ENCODE measurements at places on chromosomes 12 and 14. TPM values are rescaled to one million over a fixed set of nuclear protein-coding genes. Genes with fewer than 3 reads are reported as not detected.

GRCh38 chr12:4214877-4215228, 58.7 kb upstream of the CCND2 start:
- no peak for DNase-seq

DNA sequence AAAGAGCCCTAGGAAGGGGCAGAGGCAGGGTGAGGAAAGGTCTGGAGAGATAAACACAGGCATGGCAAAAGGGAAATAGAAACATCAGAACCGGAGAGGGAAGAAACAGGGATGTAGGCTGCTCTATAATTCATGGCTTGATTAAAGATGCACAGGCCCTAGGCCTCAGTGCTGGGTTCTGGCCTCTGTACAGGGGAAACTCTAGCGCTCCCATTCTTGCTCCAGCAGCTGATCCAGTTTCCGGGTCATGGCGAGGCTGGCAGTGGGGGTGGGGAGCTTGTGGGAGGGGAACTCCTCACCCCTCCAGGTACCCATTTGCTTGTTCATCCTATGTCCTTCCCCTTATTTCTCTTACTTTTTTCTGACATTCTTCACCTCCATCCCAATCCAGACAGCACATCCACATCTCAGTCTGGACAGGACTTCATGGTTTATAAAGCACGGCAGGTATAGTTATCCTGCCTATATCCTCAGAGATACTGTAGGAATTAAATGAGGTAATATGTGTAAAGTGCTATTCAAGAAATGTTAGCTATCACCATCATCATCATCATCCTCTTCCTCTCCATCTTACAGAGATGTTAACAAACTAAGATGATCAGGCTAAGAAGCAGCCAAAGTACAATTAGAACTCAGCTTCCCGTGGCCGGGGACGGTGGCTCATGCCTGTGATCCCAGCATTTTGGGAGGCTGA, 8.0 kb upstream of the GPR84 start:
- DNase-seq, result peak; percentile 68

DNA sequence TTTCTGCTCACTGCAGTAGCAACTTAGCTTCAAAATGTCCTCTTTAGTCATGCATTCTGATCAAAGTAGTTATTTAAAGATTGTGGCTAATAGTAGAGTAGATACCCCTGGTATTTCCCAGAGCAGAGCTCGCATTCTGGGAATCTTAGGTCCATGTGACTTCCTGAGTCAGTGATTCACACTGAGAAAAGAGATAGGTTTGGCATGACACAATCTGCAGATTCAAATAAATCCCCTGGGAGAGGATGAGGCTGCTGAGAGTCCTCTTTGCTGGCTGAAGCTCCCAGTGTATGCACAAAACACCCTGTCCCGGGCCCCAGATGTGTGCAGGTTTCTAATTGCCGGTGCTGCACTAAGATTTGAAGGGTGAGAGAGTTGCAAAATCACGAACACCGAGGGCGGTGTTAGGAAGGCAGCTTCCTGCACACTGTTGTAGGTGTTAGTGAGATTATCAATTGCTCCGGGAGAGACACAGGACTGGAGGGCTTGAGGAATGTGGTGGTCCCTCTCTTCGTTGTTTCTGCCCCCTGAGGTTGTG, 233.2 kb downstream of the NRXN3 start:
- no peak for DNase-seq

DNA sequence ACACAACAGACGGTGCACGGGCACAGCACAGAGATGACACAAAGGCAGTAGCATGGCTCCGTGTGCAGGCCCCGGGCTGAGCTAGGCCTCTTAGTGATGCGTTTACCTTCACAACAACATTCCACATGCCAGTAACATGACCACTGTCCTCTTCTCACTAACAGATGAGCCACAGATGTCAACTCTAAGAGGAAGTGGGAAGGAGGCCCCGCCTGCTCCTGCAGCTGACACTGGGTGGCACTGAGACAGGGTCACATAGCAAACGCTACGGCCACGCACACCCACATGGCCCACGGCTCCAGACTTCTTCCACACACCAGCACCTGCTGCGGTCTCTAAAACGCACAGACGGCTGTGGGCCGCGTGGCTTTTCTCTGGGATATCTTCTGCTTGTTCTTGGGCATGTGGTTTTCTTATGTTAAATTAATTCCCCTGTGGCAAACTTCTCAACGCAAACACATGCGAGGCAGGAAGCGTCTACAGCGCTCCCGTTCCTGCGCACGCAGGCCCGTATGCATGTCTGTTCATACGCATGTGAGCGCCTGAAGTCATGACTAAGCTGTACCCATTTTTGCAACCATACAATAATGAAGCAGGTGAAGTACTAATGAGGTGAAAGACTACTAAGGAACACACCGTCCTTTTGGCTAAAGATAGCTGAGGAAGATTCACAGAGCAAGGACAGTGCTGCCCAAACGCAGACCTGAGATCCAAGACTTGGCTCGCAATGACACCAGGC, 26.8 kb downstream of the AMN start:
- peak; percentile 86 for DNase-seq

DNA sequence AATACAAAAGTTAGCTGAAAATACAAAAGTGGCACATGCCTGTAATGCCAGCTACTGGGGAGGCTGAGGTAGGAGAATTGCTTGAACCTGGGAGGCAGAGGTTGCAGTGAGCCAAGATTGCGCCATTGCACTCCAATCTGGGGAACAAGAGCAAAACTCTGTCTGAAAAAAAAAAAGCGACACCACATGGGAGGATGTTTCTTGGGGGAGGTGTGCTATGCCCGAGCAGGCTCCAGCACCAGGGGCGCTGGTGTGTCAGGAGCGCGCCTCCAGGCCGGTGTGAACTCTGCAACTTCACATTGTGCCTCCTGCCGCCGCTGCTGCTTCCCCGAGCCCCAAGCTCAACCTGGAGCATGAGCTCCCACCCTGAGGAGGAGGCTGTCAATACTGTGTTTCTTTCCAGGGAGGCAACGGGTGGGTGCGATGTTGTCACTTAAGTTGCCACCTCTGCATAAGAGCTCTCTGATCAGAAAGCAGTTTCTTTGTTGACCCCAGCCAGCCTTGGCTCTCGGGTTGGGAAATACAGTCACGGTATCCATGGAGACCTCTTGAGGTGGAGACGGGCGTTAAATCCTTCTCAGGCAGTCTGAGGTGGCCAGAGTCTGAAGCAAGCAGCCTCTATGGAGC, 18.9 kb downstream of the DEGS2 start:
- peak; percentile 80 for DNase-seq

DNA sequence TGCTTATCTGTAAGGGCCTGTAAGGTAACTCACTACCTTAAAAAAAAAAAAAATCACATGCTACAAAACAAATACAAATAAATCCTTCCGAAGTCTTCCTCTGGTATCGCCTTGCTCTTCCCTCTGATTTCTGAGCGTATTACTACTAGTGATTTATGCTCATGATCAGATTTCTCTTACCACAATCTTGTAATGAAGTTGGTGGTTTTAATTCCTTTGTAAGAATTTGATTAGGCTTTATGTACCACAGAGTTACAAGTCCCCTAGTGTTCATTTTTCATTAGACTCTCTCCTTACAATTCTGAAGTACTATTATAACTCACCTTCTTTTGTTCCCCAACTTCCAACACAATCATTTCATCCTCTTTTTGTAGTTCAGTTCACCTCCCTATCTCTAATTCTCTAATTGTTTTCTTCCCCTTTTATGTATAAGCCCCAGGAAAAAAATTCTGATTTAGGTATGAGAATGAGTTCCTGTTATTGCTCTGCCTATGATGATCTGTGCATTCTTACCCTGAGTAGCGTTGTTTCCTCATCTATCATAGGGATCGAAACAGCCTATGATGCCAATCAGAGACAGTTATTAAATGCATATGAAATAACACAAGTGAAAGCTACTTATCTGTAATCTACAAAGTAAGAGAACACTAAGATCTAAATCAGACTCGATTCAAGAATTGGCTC, 81.5 kb downstream of the EPS8 start:
- DNase-seq, result no peak

- DNase-seq, result peak; percentile 82
These were observed 24.6 kb upstream of the BCL7A start for GRCh38 chr12:121996945-121997612.

DNA sequence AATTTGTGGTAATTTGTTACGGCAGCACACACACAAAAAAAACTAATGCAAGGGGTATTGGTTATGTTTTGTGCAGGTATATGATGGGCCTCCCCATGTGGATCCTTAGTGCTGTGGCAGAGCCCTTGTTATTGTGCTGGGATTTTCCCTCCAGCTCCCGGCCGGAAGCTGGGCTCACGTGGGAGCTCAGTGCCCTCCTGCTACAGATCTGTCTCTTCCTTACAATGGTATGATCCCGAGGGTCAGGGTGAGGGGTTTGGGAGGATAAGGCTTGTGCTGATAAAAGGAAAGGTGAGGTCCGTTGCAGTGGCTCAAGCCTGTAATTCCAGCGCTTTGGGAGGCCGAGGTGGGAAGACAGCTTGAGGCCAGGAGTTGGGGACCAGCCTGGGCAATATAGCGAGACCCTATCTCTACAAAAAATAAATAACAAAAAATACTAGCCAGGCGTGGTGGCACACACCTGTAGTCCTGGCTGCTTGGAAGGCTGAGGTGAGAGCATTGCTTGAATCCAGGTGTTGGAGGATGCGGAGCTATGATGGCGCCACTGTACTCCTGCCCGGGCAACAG, 861 bp upstream of the SLC48A1 start:
- DNase-seq, result peak; percentile 59

- DNase-seq, result no peak
These were observed 153.0 kb upstream of the FKBP4 start for GRCh38 chr12:2641761-2642160.

DNA sequence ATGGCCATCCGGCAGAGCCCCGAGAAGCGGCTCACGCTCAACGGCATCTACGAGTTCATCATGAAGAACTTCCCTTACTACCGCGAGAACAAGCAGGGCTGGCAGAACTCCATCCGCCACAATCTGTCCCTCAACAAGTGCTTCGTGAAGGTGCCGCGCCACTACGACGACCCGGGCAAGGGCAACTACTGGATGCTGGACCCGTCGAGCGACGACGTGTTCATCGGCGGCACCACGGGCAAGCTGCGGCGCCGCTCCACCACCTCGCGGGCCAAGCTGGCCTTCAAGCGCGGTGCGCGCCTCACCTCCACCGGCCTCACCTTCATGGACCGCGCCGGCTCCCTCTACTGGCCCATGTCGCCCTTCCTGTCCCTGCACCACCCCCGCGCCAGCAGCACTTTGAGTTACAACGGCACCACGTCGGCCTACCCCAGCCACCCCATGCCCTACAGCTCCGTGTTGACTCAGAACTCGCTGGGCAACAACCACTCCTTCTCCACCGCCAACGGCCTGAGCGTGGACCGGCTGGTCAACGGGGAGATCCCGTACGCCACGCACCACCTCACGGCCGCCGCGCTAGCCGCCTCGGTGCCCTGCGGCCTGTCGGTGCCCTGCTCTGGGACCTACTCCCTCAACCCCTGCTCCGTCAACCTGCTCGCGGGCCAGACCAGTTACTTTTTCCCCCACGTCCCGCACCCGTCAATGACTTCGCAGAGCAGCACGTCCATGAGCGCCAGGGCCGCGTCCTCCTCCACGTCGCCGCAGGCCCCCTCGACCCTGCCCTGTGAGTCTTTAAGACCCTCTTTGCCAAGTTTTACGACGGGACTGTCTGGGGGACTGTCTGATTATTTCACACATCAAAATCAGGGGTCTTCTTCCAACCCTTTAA, 1.5 kb downstream of the FOXG1 start:
- DNase-seq, result no peak

DNA sequence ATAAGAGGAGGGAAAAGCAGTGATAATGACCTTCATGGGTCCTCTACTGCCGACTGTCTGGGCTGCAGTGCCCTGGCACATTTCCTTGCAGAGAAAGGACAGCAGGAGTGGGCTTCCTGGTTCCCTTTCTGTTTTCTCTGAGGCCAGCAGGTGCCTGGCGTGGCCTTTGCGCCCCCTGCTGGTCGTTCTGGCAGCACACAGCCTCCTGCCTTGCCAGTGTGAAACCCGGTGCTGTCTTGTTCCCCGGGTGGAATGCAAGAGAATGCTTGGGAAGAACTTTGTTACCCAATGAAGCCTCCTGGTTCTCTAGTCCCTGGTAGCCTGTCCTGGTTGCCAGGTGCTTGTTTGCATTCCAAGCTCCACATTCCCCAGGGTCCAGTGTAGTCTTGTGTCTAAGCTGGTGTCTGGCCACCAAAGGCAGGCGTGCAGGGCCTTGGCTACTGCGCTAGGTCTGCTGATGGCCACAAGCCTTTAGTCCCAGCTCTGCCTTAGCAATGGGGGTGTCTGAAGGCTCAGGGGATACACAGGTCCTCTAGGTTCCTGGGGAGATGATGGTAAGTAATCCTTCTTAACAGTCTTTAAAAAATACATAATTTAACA, 1392.4 kb upstream of the TMEM132C start:
- peak; percentile 93 for DNase-seq

DNA sequence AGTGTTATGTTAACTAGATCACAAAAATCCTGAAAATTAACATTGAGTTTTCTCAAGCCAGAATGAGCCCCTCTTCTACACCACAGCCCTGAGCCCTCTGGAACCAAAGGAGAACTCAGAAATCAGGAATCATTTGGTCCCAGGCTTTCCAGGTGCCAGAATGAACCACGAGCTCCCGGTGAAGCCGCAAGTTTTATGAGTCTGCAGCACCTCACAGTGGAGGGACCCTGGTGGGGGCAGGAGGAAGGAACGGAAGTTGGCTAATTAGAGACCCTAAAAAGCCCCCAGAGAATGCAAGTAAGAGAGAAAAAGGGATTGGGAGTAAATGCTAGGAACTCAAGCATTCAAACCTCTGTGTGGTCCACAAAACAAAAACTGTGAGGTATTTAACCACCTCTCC, 52.9 kb upstream of the BCL2L14 start:
- no peak for DNase-seq

DNA sequence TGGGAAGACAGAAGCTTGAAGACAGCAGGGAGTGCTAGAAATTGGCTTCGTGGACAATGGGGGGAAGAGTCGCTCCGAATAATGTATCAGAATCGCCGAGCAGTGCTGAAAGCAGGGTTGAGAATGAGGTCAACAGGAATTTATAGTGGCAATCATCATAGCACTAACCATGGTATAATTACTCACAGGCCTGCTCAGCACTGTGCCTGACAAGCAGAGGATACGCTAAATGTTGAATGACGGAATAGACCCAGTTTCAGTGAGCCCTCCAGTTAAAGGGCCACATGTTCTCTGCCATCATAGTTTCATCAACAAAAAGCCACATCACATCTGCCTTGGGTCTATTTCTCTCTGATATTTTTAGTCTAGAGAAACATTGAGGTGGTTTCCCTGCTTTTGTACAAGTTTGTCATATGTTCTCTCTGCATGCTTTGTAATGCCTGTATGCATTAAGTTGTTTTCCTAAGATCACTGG, 130.3 kb upstream of the EGLN3 start:
- DNase-seq, result no peak

DNA sequence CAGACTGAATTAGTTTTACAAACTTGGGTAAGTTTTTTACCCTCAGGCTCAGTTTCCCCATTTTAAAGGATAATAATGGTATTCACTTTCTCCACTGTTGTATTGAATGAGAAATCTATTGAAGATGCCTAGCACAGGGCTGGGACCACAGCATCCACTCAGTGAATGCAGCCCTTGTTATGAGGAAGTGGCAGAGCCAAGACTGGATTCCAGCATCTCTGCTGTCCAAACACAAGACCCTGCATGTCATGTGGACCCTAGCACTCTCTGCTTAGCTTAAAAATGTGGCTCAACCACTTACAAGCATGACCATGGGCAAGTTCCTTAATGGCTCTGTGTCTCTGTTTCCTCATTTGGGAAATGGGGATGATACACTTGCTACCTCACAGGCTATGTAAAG, 24.1 kb upstream of the TRIM9 start:
- no peak for DNase-seq

- DNase-seq, result no peak
These were observed 17.3 kb upstream of the CCDC196 start for GRCh38 chr14:66468778-66469367.

Gene SETD3
- total RNA-seq, result 65.1 TPM

Gene SIX1
- total RNA-seq, result 21.5 TPM

Gene TAS2R19
- 7.6 TPM for total RNA-seq

Gene SLC5A8
- total RNA-seq, result not detected

Gene RNU4-1
- total RNA-seq, result under 0.01 TPM

All from osteoblast (primary cell).